ENCODE measurements at places on chromosomes 7 and 10.

- DNase-seq, result no peak
Observed at GRCh38 chr10:125369382-125370326, 209.3 kb upstream of the CTBP2 start.

DNA sequence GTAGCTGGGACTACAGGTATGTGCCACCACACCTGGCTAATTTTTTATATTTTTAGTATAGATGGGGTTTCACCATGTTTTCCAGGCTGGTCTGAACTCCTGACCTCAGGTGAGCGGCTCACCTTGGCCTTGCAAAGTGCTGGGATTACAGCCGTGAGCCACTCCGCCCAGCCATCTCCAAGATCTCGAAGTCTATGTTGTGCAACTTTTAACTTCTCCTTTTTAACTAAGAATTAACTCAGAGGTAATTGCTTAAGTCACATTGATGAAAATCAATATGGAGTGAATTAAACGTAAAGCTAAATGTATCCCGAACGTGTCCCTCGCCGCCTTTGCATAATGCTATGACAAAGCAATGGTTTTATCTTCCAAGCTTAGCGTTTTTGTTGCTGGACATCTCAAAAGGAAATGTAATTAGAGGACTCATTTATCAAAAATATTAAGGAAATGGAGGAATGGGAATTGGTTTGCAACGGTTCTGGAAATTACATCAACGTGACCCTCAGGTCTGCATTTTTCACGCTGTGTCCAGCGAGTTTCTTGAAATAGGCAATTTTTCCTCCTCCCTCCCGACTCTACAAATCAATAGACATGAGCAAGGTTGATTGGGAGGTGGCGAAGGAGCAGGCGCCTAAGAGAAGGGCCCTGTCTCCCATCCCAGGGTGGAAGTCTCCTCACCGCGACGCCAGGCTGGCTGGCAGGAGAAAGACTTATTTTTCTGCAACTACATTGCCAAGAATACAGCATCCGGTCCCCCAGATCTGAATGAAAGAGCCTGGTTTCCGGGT lies 89.8 kb downstream of the TMEM130 start:
- DNase-seq, result no peak

- DNase-seq, result no peak
Observed at GRCh38 chr10:47034441-47035051, 123.3 kb downstream of the PTPN20 start.

DNA sequence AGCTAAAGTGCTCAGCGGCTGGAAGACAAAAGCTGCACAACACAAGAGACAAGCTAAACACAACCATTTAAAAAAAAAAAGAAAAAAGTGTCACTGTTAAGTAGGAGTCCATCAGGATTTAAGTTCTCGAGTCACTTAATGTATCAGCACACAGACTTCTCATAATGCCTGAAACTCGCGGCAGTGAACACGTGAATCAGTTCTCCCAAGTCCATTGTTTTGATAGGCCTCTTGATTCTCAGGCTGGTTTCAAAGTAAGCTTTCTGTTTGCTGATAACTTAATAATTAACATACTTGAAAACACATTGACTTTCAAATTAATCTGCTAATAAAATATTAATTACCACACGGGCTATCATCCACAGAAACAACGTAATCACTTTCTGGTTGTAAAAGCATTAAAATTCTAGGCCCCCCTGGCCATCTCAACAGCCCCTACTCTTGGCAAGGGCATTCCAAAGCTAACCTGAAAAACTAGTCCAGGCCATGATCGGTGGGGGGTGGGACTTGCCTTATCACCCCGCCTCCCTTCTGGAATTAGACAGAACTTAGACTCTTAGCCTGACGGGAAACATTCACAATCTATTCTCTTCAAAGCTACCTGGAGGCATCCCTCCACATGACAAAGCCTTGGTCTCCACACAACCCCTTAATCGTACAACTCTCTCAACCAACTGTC lies 129.0 kb downstream of the DIP2C start:
- no peak for DNase-seq

- no peak for DNase-seq
Observed at GRCh38 chr10:101294109-101294508, 59.9 kb upstream of the BTRC start.
